Metanephros (tissue), 2 donors: ENCODE measurements at places on chromosomes 11 and 22. TPM values are rescaled to one million over a fixed set of nuclear protein-coding genes. Genes with fewer than 3 reads are reported as not detected.

The C22orf15 gene
- total RNA-seq, result 1.1 TPM

The TCF20 gene
- total RNA-seq, result 30.8 TPM

The DDI1 gene
- total RNA-seq, result not detected

The SMTNL1 gene
- total RNA-seq, result 9.8 TPM

The BTG4 gene
- total RNA-seq, result not detected

The SMIM35 gene
- total RNA-seq, result not detected

The ARHGAP20 gene
- 4.0 TPM for total RNA-seq

The OR52N4 gene
- not detected for total RNA-seq

The NCF4 gene
- 13.8 TPM for total RNA-seq

The DERL3 gene
- 2.9 TPM for total RNA-seq

The ZNHIT2 gene
- 8.0 TPM for total RNA-seq
